ENCODE measurements at places on chromosomes 2 and 18.

DNA sequence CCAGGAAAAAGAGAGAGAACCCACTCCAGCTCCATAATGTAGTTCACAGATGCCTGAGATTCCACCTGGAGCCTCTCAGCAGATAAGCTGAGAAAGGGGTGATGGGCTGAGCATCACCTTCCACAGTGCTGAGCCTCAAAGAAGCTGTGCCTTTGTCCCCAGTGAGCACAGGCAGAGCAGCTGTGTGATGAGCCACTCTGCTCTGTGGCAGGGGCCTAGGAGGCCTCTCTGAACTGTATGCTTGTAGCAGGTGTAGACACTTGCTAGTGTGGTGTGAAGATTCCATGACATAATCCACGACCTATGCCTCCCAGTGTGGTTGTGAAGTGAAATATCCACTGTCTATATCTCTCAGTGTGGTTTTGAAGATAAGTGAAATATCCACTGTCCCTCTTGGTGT lies 70.4 kb upstream of the MGAT4A start:
- no peak for DNase-seq

DNA sequence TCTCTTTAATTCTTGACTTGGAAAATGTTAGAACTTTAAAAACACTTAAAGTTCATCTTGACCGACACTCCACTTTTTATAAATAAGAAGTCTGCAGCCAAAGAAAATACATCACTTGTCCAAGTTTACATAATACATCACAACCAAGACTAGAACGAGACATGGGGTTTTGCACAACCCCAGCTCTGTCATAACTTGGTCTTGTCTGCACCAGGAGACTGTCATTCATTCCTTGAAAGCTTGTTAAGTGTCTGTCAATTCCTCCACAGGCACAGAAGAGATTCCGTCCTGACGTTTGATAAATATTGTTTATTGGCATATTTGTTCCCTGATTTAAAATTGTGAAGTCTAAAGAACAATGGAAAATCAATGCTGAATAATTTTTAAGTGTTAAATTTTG lies 139.5 kb upstream of the SETBP1 start:
- no peak for DNase-seq

DNA sequence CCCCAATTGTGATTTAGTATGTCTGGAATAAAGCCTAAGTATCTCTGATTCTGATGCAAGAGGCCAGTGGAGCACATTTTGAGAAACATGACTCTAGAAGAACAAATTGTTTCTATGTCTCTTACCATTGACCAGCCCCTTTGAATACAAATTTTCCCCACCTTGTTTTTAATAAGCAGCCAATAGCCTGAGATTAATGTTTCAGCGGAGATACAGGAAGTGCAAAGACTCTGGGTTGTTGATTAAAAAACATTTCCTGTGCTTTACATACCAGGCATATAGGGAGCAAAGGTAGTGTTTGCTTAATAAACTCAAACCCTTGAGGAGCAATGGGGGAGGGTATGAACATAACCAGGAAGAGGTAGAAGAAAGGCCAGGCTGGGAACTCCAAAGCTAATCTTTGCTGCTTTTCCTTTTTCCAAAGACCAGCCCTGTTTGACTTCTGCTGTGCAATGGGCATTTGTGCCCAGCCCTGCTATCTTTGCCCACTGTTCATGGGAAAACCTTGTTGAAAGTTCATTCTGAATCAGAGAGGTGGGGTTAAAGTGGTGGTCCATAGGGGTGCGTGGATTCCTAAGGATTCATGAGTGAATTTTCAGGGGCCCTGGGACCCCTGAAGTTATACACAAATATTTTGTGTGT lies 29.3 kb downstream of the UPP2 start:
- no peak for DNase-seq

GRCh38 chr2:23246992-23247683 lies 137.8 kb upstream of the KLHL29 start:
- DNase-seq = no peak

- no peak for DNase-seq
These were observed 86.9 kb upstream of the EML6 start for GRCh38 chr2:54636415-54637139.

DNA sequence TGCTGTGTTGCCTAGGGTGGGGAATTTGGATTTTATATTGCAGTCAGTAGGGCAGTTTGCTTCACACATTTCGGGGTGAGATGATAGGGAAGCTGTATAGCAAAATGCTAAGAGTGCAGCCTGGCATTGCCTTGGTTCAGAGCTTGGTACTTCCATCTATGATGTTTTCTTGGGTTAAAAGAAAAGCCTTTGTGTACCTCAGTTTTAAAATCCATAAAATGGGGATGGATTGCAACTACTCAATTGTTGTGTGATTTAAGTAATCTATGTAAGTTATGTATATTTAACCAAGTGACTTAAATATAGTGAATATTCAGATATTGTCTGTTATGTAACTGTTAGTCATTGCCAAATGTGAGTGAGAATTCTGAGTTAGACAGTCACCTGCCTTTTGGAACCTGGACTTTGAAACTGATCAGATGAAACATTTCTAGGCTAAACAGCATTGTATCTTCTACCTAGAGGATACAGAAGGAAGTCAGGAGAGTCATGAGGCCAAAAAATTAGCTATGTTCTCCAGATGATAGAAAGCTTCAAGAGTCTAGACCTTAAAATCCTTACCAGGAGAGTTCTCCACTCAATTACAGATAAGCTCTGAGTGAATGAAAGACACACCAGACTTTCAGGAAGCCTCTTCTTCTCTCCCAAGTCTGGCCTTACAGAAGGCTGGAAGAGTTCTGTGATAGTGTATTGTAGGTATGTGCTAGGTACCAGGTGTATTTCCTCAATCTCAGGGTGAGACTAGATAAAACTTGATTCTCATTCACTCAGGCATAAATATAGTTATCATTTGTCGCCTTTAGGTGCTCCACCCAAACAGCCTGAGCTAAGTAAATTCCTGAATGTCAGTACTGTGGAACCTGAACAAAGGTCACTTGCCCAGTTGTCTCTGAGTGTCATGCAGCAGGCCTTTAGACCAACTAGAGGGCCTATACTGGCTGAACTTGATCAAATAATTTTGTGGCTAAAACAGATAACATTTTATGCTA lies 7.5 kb downstream of the RIOK3 start:
- DNase-seq = no peak

DNA sequence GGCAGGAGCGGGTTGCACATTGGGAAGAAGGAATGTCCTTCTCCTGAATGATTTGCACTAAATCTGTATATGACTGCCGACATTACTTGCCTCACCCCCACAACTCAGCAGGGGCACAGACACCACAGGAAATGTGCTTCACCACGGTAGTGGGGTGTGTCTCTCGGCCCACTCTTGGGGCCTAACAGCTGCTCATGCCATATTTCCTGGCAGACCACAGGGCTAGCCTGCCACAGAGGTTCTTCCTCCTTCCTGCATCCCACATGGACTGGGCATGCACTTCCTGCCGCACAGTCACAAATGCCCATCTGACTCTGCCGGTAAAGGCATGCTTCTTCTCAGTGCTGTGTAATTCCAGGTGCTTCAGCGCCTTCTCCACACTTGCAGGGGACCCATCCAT lies 10.3 kb upstream of the PAPOLG start:
- peak; percentile 4 for DNase-seq

- DNase-seq = no peak
These were observed 619.6 kb upstream of the TMEFF2 start for GRCh38 chr2:192814376-192814775.

DNA sequence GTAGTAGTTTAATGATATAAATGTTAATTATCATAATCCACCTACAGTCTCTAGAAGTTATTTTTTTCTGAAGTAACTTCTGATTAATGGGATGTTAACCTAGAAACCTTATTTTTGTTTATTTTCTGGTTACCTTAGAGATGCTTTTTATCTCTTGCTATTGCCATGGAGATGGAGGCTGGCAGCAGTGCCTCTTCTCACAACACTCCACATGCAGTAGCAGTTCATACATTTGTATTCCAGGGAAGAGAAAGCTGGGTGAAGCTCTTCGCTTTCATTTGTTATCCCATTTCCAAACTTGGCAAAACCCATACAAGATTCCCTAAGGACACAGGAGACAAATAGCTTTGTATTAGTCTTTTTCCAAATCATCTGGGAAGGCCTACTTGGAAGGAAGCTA lies 1794.1 kb upstream of the LRRTM1 start:
- no peak for DNase-seq

GRCh38 chr18:44848644-44849335 lies 168.1 kb downstream of the SETBP1 start:
- no peak for DNase-seq

GRCh38 chr18:49699303-49699702 lies 114.0 kb downstream of the ACAA2 start:
- no peak for DNase-seq

DNA sequence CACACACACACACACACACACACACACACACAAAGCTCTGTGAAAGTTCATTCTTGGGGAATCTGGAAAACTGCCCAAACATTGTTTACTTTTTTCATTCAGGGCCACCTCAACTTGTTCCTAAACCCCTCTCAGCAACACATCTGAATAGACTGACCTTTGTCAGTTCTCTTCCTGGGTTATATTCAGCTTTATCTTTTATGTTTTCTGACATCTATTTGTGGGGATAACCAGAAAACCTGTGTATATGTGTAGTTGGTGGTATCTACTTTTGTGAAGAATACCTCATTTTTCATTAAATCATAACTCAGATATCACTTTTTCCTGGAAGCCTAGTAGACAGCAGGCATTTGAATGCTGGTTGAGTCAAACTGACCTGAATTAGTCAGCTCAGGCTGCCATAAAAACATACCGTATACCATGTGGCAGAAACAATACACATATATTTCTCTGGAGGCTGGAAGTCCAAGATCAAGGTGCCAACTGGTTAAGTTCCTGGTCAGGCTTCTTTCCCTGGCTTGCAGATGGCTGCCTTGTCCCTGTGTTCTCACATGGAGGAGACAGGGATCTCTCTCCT lies 11.0 kb upstream of the RNF144A start:
- no peak for DNase-seq

DNA sequence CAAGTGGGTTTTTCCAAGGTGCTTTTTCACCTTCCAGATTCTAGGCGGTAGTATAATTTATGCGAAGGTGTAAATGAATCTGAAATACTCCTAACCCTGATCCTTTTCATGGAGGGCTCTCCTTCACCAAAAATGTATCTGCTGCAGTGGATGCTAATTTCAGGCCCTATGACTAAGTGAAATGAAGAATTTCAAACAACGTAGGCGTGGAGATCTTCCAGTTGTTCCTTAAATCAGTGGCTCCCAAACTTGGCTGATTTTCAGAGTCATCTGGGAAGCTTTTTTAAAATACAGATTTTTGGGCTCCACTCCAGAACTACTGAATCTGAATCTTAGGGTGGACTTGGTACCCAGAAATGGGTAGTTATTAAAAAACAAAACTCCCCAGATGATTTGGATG lies 5.5 kb downstream of the GCKR start:
- no peak for DNase-seq

GRCh38 chr2:234730066-234730640 lies 221.7 kb upstream of the SH3BP4 start:
- no peak for DNase-seq

GRCh38 chr2:197103363-197103762 lies 176.9 kb upstream of the PGAP1 start:
- no peak for DNase-seq

- DNase-seq = no peak
These were observed 26.0 kb upstream of the APOB start for GRCh38 chr2:21069746-21070340.

DNA sequence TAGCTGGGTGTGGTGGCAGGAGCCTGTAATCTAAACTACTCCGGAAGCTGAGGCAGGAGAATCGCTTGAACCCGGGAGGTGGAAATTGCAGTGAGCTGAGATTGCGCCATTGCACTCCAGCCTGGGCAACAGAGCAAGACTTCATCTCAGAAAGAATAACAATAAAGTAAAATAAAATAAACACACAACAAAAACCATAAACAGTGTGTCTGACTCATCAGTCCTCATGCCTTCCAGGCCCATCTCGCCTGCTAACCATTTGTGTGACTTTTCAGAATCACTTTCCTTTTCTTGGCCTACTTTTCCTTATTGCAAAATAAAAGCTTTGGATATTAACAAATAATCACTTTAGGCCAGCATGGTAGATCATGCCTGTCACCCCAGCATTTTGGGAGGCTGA lies 42.0 kb upstream of the ASXL2 start:
- no peak for DNase-seq

- DNase-seq = no peak
These were observed 53.9 kb upstream of the SEC11C start for GRCh38 chr18:59085797-59086196.

DNA sequence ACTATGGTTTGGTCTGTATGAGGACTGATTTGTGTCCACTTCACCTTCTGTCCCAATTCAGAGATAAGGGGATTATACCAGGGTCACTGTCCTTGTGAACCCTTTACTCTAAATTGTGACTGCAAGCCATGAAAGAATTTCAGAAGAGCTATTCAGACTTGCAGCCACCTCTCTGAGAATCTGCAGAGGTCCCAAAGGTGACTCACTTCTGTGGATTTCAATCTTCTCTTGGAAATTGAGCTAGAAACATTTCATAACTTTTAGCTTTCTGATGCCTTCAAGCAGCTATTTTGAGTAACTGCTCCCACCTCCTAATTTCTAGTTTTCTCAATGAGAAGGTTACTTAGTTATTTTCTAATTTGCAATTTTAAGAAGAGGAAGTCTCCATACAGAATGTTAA lies 1242.4 kb upstream of the ACVR2A start:
- no peak for DNase-seq

- no peak for DNase-seq
These were observed 26.2 kb downstream of the CYP27C1 start for GRCh38 chr2:127193967-127194280.

- DNase-seq = no peak
These were observed 39.9 kb downstream of the SLC5A7 start for GRCh38 chr2:108026092-108026794.

DNA sequence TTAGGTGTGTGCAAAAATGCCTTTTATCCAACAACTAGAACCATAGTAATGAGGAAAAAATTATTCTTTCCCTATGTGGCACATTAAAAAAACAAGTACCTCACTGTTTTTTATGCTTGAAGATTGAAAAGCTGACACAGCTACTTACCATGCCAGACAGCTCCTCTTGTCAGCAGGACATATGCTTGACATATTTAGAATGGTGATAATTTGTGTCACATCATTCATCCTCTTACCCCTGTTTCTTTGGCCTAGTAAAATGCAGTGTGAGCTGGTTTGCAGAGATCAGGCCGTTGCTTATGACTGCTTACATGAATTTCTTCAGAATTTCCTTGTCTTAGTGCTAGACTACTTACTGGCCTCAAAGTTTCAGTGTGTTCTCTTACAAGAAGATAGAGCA lies 869.9 kb downstream of the LRP1B start:
- DNase-seq = no peak

DNA sequence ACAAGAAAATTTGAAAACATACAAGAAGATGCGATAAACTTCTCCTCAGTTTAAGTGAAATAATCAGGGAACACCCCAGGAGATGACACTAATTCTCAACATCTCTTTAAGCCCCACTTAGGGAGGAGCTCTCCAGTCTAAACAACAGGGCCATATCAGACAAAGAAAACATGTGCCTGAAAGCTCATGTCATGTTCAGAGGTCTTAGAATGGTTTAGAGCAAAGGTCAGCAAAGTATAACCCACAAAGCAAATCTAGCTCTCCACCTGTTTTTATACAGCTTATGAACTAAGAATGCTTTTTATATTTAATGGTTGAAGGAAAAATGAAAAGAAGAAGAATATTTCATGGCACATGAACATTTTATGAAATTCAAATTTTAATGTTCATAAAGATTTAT lies 155.6 kb upstream of the NOL4 start:
- no peak for DNase-seq
